D721Med (cell line): ENCODE measurements at places on chromosomes 1 and 21.

- no peak for DNase-seq
These were observed 38.2 kb downstream of the URB2 start for GRCh38 chr1:229664133-229664689.

- DNase-seq: no peak
These were observed 91.7 kb downstream of the C1orf94 start for GRCh38 chr1:34268311-34268954.

DNA sequence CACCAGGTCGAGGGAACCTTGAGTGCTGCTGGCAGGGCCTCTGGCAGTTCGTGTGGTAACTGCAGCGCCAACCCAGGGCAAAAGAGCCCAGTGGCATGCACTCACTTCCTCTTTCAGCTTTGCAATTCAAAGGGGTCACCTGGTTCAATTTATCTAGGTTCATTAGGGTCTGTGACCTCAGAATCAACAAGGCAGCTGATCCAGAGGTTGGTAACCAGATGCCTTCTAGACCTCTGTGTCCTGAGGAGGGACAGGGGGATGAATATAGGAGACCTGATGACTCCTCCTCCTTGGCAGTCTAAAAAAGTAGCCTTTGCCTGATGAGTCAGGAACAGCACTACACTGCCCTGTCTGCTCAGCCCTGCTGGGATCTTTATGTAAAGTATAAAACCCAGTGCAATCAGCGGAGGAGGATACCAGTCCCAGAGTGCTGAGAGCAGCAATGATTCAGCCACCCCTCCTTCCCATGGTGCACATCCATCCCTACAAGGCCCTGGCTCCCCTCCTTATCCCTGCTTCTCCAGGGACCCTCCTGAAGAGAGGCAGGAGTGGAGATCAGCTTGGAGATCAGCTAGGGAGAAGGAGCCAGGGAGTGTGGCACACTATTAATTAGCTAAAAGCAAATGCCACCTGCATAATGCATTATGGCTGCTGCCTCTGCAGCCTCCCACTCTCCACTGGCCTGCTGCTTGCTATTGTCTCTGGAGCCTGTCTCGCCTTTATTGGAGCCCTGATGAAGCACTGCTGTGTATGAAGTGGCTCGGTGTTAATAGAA is 11.2 kb upstream of the FMOD start:
- DNase-seq: no peak

DNA sequence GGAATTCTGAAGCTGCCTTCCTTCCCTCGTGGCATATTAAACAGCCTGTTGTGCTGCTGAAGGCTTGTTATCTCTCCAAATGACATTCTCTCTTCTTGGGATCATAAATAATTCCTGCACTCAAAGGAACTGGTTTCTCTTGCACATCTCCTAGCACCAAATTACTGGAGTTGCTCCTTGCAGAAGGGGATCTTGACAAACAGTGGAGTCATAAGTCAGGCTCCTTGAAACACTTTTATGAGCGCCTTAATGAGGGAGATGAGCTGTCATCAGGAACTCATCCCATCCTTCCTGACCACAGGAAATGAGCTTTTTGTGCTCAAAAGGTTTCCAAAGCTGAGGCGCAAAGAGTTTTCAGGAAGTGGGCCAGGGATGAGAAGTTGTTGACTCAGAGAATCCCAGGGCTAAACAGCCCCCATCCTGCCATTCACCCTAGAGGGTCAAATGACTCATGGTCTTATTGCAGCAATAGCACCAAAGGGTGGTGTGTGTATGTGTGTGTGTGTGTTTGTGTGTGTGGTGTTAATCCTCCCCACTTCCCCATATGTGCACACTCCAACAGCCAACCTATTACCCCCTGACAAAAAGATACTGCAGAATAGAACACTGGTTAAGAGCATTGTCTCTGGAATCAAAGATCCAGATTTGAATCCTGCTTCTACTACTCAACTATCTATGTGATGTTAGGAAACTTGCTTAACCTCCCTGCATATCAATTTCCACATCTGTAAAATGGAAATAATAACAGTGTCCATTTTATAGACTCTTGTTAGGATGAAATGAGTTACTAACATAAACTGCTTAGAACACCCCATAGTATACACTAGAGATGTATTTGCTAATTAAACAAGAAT is 2.8 kb upstream of the PHC2 start:
- DNase-seq: no peak

DNA sequence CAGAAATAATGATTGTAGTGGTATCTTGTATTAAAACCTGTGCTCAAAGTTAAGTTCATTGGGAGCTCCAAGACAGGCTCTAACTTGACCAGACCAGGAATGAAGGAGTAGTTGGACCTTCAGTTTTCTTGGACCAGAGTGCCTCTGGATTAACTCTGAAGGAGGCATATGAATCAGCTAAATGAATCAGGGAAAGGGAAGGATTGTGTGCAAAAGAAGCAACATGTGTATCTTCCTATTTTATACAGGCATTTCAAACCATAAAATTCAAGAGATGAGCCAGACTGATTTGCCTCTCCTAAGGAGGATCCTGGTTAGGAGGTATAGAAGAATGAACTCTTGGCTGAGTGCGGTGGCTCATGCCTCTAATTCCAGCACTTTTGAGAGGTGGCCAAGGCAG is 71.4 kb downstream of the CC2D1B start:
- DNase-seq: no peak

GRCh38 chr1:42040159-42040558 is 113.1 kb upstream of the GUCA2B start:
- no peak for DNase-seq

DNA sequence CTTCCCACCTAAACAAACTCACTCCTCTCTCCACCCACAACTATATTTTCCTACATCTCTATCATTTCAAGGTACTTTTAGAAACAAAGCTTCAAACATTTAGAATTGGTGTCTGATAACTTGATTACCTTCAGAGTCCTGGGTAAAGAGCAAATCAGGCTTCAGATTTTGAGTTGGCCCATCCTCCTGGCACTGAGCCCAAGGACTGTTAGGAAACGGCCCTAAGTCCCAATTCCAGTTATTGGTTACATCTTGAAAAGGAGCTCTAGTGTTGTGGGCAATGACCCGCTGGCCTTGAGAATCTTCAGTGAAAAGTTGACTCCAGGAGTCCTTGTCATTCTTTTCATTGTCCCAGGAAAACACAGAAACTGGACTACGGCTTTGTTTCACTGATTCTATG is 15.1 kb downstream of the MTFR1L start:
- DNase-seq: no peak

- DNase-seq: no peak
These were observed 103.6 kb upstream of the PTGFR start for GRCh38 chr1:78387201-78387600.

- no peak for DNase-seq
These were observed 73.0 kb upstream of the TMPRSS2 start for GRCh38 chr21:41580758-41581554.

- no peak for DNase-seq
These were observed 271.5 kb upstream of the TMEM51 start for GRCh38 chr1:14881775-14882672.

GRCh38 chr1:22286491-22286890 is 143.6 kb upstream of the WNT4 start:
- no peak for DNase-seq

- no peak for DNase-seq
These were observed 44.7 kb upstream of the LRRC7 start for GRCh38 chr1:69523032-69523431.

DNA sequence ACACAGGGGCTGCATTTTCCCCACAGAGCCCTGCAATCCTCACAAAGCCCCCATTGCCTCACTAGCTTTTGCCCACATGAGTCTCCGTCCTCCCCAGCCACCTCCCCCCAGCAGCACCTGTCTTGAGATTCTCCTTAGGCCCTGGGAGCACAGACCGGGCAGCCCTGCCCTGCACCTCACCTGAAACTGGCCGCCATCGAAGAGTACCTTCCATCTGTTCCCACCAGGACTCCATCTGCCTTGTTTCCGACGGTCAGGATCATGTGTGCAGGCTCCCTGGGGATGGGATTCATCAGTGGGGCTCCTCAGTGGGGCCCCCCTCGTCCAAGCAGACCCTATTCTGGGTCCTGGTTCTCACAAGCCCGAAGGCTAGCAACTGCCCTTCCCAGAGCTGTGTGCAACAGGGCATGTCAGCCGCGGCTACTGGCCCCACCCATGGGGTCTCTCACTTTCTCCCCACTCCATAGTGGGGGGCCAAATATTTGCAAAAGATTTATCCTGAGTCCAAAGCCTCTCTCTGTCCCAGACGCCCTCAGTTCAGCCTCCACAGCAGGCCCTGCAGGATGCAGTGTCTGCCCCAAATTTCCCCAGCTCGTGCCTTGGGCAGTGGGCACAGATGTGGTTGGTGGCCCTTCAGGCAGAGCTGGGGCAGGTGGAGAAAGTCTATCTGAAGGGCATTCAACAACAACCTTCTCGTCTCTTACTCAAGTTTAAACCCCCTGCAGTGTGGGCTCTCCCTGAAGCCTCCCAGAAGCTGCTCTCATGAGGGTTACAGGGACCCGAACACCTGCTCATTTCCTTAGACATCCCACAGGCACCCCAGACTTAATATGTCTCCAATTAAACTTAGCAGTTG is 4.8 kb downstream of the PDZK1IP1 start:
- no peak for DNase-seq

GRCh38 chr1:111517469-111518225 is 14.2 kb upstream of the ADORA3 start:
- no peak for DNase-seq

- no peak for DNase-seq
These were observed 36.4 kb downstream of the ZNF496 start for GRCh38 chr1:247295274-247295684.

- DNase-seq: no peak
These were observed 558 bp downstream of the USP1 start for GRCh38 chr1:62437273-62437940.

- no peak for DNase-seq
These were observed 466.9 kb downstream of the PCP4 start for GRCh38 chr21:40334159-40334558.

- no peak for DNase-seq
These were observed 801 bp upstream of the ANXA9 start for GRCh38 chr1:150981177-150981804.

DNA sequence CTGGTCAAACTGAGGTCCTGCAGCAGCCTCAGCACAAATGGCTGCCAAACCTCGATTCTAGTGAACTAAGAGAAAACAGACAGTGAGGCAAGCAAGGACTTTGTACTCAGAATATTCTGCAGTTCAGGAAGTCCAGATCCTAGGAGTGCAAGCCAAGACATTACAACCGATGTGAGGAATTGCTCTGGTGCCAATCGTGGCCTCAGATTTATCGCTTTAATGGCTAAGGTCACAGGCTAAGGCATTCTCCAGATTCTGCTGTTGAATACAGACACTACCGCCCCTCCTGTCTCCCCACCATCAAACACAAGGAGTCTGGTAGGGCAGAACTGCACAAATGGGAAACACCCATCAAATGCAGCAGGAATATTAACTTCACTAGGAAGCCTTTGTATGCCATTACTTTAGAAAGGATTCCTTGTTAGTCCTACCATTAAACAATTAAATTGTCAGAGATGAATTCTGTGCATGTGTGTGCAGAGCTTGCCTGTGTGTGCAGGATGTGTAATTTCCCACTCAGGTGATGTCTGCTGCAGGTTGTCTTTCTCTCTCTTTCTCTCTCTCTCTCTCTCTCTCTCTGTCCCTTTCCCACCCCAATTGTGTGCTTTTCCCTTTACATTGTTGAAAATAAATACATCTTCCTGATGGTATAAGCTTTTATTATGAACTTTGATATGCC is 9.2 kb upstream of the SERTAD4 start:
- no peak for DNase-seq

DNA sequence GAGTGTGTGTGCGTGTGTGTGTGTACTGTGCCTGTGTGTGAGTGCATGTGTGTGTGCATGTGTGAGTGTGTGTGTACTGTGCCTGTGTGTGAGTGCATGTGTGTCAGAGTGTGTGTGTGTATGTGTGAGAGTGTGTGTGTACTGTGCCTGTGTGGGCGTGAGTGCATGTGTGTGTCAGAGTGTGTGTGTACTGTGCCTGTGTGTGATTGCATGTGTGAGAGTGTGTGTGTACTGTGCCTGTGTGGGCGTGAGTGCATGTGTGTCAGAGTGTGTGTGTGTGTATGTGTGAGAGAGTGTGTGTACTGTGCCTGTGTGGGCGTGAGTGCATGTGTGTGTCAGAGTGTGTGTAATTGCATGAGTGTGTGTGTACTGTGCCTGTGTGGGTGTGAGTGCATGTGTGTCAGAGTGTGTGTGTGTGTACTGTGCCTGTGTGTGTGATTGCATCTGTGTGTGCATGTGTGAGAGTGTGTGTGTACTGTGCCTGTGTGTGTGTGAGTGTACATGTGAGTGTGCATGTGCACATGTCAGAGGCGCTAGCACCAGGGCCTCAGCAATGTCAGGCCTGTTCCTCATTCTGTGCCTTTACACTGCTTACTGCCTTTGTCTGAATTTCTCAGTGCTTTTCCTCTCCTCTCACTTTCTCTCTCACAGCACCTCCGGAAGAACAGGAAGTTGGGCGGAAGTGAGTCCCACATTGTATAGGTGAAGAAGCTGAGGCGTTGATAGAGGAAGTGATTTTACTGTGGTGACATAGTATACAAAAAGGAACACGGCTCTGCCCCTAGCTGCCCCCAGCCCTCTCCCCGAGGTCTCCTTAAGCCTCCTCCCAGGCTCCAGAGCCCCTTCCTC is 4.9 kb downstream of the SLC5A9 start:
- no peak for DNase-seq

DNA sequence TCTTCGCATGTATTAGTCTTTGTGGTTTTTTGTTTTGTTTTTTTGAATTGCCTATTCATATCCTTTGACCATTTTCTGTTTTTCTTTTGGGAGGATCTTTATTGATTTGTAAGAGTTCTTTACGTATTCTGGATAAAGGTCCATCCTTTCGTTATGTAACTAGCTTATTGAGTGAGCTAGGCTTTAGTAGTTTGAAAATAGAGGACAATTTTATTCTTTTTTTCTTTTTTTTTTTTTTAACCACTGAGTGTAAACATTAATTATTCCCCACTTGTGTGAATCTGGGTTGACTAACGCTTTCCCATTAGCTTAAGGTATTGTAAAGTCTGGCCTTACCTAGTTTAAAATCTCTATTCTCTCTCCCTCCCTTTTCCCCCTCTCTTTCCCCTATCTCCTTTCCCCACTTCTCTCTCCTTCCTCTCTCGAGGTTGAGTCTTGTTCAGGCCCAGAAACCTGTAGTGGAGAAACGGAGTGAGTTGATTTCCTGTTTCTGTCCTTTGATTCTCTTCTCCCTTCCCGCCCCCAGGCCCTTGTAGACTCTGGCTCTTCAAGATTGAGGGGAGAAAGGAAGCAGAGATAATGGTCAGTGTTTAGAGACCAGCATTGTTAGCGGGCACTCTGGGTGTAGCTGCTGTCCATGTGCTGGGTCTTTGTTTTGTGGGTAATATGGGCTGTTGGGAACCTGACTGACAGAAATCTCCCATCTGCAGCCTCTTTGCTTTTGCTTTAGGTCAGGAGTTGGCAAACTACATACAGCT is 1.5 kb downstream of the MORC3 start:
- DNase-seq: no peak

DNA sequence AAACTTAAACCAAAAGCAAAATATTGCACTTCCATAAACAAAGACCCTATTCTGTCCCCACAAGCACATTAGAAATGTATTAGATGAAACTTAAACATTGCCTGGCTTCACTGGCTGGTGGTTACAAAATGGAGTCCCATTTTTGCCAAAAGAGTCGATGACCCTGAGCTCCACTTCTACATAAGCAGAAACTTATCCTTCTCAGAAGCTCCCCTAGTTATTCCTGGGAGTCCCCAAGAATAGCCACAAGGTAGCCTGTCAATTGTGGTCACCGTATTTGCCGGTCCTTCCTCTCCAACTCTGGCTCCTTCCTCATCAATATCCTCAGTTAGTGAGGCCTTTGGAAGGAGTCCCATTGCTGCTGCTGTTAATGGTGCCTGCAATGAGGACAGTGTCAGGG is 37.3 kb downstream of the CDCP2 start:
- no peak for DNase-seq

GRCh38 chr1:96695954-96696353 is 25.6 kb upstream of the PTBP2 start:
- DNase-seq: no peak

GRCh38 chr21:44612669-44613229 is 870 bp downstream of the KRTAP10-8 start:
- DNase-seq: no peak
